Stimulated activated CD8-positive, alpha-beta memory T cell treated with anti-CD3 and anti-CD28 coated beads, Interleukin-15, amount 100 ng/mL, for 24 hours (primary cell): ENCODE measurements at places on chromosomes 5 and 9.

- DNase-seq = no peak
Observed at GRCh38 chr9:125479846-125480615, 218.4 kb downstream of the GAPVD1 start.

DNA sequence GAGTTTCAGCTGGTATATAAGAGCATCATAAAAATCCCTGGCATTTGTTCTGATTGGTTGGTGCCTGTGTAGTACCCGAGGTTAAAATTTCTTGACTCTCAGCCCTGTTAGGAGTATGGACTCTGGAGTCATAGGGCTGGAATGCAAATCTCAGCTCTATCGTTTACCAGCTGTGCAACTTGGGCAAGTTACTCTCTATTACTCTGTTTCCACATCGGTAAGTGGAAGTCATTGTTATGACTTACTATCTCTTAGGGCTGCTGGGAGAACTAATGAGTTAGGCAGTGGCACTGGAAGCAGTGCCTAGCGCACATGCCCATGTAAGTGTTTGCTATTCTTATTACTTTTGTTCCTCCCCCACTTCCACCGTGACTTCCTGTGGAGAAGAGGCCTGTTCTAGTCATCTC lies 141.6 kb downstream of the BOD1 start:
- DNase-seq = no peak

DNA sequence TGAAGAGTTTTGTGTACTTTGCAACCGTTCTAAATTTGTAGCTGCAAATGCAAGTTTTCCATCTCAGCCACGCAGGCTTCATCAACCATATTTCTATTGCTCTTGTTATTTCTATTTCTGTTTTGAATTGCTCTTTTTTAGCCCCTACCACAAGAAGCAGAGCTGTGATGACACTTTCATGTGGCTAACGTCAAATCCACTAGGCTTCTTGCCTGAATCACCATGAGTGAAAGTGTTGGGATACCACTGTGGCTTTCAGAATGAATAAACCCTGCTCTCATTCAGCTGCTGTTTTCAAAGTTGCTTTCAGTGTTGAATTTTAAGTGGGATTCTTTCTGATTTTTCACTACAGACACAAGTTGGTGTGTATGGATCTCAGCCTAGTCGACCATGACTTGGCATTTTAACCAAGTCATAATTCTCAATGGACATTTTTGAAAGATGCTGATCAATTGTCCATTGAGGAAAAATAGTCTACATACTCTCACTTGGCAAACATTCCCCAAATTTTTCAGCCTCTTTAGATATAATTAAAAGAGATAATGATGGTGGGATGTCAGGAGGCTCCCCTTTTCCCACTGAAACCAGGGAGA lies 41.0 kb upstream of the MTAP start:
- no peak for DNase-seq

DNA sequence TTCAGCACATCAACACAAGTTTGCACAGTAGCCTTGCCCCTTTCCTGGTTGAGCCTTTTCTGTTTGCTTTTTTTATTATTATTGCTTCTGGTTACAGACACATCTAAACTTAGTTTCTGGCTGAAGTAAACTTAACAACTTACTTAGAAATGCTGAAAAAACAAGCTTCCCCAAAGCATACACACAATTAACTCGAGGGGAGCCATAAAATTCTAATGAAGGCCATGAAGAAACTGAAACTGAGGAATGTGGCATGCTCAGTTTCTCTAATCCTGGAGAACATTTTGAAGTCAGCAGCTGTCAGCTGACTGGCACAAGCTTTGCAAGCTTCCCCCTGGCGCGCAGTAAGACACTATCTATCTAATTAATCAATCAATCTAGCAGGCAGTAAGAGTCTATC lies 3.7 kb downstream of the MYO10 start:
- DNase-seq = no peak

DNA sequence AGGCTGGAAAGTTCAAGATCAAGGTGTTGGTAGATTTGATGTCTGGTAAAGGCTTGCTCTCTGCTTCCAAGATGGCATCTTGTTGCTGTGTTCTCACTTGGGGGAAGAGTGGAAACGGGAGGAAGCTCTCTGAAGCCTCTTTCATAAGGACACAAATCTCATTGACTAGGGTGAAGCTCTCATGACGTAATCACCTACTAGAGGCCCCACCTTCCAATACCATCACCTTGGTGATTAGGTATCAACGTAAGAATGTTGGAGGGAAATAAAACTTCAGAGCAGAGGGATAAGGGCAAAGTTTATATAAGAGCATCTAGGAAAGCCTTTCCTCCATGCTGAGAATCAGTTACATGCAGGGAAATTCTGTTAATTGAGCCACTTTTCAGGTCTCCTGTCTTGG lies 15.4 kb upstream of the KLF9 start:
- DNase-seq = no peak

DNA sequence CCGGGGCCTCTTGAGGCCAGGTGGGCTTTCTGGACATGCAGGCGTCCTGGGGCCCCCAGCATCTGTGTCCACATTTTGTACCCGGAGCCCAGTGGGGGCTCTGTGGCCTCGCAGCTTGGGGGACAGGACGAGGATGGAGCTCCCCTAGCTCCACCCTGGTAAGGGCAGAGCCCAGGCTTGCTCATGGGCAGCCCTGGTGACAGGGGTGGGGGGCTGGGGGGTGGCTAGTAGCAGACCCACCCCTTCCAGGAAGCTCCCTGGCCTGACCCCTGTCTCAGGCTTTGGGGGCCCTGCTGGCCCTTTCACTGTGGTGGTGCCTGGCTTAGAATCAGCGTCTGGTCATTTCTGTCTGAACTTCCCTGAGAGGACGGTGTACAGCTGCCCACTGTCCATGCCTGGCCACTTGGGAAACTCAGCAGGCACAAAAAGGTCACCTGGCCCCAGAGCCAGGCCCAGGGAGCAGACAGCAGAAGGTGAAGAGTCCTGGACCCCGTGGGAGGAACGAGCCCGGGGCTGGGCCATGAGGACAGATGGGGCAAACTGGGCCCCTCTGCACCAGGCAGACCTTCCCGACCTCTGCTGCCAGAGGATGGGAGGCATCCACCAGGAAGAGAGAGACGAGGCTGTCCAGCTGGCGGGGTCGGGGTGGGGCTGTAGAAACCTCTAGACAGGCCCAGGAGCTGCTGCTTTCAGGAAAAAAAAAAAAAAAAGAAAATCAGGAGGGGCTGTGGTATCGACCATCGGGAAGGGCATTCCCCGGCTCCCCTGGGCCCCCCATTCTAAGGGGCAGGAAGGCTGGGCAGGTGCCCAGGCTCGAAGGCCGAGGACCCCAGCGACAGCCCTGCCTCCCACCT lies 52.8 kb downstream of the EXD3 start:
- DNase-seq = no peak
